Ascending aorta (tissue), 2 donors: ENCODE measurements at places on chromosomes 1 and 21.

DNA sequence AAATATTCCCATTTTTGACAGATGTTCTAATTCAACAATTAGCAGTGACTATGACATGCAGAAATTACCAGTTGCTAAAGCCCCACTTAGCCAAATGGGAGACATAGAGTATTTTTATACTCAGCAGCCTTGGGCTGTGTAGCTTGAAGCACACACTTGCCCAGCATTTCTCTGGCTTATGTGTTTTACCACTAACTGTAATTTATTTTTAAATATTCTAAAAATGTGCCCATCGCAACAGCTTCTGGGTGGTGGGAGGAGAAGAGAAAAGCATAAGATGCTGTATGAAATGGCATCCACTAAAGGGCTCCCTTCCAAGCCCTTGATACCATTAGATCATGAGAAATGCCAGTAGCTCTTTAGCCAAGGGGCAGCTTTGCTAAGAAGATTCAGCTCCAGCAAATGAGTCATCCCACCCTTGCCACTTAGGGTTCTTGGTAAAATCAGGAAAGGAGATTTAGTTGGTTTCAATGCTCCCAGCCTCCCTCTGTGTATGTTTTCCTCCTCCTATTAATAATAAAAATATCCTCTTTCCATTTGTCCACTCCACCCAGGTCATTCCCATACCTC lies 462.7 kb upstream of the DEPDC1 start:
- no peak for DNase-seq

DNA sequence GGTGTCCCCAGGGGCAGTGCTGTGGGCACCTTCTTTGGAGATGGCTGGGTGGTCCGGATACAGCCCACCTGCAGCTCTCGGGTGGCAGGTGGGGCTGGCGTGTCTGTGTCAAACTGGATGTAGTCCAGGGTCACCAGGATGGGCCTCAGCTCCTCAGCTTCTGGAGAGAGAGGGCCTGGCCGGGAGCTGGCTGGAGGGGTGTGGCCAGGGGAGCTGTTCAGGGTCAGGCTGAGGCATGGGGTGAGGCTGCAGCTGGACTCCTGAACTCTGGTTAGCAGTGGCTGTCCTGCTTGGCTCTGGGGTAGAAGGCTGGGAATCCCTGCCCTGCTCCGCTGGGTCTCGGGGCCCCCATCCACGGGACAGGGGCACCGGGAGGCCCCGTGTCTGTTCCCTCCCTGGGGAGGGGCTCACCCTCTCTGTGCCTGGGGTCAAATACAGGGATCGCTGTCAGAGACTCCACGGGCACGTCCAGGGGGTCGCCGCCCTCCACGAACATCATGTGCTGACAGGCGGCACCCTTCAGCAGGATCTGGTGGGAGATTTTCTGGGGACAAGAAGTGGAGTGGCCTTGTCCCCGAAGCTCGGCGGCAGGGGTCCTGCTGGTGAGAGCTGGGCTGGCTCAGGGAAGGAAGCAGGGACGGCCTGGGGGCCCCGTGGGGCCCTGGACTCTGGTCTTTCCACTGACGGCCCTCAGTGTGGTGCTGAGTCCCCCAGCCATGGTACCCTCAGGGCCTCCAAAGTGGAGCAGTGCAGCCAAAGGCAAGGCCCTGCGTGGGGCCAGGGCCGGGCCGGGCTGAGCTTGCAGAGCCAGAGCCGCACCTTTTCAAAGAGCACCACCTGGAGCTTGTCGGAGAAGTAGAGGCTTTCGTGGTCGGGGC lies 4.1 kb upstream of the TMEM52 start:
- DNase-seq: no peak

GRCh38 chr1:94937820-94938219 lies 10.9 kb upstream of the CNN3 start:
- DNase-seq: no peak

GRCh38 chr21:25025596-25025995 lies 581.7 kb downstream of the MRPL39 start:
- DNase-seq: no peak

DNA sequence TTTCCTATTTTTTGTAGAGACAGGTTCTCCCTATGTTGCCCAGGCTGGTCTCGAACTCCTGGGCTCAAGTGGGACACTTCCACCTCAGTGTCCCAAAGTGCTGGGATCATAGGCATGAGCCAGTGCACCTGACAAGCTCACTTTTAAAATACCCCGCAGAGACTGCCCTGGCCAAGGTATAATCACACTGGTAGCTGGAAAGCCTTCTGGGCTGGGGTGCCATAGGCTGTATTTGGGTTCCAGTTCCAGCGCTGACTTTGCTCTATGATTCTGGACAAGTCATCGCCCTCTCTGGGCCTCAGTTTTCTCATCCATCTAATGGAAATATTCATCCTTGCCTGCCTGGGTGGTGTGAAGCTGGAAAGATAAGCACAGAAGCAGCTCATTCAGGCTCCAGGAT lies 10.4 kb downstream of the LDLRAD1 start:
- DNase-seq: no peak

DNA sequence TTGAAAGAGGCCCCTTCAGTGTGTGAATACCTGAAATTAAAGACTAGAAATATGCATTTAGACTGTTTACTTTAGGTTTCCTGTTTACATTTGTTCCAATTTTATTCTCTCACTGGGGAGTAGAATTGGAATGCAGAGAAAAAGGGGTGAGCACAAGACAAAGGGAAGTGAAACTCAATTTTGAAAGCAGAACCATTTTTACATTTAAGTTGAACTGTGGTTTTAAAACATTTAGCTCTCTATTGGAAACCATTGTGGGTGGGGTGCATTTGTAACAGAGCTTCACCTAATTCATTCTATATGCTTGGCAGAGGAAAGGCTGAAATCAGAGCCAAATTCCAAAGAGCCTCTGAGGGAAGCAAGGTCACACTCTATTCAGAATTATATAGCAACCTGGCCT lies 235.3 kb upstream of the C1orf105 start:
- DNase-seq: no peak

DNA sequence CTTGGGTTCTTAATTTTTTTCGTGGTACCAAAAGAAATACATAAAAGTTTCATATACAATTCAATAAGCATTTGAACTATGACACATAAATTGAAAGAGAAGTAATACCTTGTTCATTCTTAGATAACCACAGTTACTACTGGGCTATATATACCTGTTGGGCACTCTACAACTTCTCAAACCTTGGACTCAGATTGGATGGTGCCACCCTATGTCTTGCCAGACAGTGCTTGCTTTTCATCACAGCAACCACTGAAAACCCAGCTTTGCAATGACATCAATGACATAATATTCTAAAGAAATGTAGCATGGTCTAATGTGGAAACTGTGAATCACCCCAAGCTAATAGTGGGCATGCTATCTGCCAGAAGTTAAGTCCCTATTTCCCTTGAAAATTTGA lies 62.8 kb upstream of the DPH5 start:
- DNase-seq: no peak

GRCh38 chr21:37082856-37083528 lies 9.9 kb downstream of the TTC3 start:
- DNase-seq: no peak

GRCh38 chr1:26259578-26259977 lies 20.3 kb upstream of the SH3BGRL3 start:
- DNase-seq: no peak

DNA sequence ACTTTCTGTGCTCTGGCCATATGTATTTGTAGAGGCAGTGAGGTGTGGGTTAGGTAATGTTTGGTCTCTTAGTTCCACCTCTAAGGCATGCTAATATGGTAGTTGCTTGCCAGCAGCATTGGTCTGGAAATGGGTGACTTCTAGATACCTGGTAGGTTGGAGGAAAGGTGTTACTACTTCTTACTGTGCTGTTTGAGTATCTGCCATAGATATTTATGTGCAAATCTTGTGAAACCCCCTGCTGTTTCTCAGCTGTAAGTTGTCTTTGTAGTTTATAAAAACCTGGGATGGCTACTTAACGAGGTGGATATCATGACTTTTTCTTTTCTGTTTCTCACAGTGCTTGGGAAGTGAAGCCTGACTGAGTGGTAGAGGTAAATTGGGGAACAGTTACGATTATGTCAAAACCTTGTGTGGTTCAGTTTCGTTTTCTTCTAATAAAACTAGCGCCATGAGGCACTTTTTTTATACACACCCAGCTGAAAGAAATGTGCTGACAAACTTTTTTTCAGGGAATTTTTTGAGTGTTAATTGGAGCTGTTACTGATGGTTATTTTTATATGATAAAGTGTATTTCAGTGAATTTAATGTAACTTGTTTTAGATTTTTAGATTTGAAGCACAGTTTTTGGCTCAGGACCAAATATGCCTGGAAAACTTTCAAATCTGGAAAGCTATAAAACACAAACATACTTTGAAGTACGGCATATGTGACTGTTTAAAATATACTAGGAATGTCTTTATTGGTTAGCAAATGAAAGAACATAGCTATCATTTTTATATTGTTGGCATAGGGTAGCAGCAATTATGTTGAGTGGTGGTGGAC lies 42.1 kb downstream of the CAMSAP2 start:
- DNase-seq: no peak

- DNase-seq: no peak
Measured at GRCh38 chr1:198272492-198272891, 115.7 kb downstream of the NEK7 start.

DNA sequence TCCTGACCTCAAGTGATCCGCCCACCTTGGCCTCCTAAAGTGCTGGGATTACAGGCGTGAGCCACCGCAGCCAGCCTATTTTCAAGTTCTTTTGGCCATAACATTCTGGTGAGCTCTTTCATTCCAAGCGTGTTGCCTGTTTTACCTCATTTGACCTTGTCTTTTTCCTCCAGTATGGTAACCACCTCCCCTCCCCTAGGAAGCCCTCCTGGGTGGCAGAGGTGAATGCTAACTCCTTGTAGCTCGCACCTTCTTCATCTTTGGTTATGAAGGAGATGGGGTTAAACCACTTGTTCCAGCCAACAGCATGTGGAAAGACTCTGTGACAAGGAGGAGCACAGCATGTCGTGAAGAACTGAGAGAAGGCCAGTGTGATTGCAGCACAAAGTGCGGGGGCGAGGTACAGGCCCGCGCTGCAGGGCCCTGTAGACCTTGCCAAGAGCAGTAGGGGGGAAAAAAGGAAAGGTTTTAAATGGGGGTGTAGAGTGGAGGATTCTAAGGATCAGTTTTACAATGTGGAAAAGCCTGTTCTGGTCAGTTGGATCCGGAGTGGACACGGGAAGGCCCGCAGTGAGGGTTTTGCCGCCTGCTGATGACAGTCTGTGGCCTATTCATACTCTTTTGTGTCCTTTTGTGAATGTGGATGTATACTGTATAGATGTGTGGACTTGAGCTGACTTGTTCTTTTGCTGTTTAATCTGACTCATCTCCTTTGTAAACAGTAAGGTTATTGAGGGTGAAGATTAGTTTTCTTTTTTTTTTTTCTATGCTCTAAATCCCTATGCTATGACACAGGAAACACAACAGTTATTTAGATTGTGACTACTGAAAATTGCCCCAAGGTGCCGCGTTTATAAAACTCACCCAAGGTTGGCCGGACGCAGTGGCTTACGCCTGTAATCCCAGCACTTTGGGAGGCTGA lies 7.5 kb upstream of the ZNF436 start:
- no peak for DNase-seq

DNA sequence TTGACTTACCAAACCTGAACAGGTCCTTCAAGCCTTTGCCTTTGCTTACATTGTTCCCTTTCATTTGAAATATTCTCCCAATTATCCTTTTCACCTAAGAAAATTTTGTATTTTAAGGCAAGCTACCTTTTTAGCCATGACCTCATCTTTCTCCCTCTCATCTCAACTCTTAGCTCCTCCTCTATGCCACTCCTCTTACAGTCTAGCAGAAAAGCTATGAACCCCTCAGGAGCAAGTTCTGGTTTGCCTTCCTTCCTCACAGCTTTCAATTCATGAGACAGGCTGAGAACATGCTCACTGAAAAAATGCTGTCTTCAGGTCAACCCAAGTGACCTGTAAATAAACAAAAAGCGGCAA lies 8.3 kb upstream of the MUTYH start:
- no peak for DNase-seq

DNA sequence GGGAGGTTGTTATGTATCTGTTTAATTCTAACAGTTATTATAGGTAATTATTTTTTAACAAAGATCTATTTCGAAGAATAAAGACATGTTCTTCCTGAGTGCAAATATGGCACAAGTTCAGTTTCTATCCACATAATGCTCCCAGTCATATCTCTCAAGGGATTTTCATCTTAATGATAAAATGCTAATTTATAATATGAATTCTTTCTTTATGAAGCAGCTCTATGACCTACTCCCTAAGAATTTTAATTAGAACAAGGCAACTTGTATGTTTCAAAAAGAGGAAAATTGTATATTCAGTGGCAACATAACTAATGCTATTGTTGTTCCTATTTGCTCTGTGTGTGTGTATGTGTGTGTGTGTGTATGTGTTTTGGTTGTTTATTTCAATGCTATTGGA lies 1222.1 kb upstream of the NCAM2 start:
- DNase-seq: no peak

GRCh38 chr1:174032671-174033222 lies 10.6 kb upstream of the RC3H1 start:
- no peak for DNase-seq

DNA sequence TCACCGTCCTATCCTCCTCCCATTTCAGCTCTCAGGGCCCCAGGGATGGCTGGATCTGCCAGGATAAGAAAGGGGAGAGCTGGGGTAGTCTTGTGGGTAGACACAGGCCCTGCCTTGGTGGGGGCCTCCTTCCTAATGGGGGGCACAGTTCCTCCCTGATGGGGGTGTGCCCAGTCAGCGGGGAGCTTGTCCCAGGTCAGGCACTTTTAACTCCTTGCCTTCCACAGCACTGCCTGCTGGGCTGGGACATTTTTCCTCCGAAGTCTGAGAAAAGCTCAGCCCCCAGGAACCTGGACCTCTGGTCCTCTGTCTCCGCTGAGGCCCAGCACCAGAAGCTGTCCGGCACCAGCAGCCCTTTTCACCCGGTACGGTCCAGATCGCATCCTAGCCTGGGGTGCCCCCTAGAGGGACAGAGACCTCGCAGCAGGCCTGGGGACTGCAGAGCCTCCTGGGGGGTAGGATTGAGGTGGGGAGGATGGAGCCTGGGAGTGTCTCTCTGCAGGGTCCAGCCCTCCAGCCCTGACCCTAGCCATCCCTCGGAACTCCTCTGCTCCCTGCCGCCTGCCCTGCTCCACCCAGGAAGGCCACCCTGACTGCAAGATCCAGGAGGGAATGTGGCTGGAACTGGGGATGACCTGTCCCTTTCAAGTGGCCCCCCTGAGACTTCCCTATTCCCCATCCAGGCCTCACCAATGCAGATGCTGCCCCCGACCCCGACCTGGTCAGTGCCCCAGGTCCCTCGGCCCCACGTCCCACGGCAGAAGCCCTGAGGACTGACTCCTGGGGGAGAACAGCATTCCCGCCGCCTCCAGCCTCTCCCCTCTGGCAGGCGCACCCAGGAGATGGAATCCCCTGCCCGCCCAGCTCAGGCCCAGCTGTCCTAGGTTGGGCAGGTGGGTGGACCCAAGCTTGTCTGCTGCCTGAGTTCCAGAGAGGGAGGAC lies 12.0 kb downstream of the MIIP start:
- no peak for DNase-seq

DNA sequence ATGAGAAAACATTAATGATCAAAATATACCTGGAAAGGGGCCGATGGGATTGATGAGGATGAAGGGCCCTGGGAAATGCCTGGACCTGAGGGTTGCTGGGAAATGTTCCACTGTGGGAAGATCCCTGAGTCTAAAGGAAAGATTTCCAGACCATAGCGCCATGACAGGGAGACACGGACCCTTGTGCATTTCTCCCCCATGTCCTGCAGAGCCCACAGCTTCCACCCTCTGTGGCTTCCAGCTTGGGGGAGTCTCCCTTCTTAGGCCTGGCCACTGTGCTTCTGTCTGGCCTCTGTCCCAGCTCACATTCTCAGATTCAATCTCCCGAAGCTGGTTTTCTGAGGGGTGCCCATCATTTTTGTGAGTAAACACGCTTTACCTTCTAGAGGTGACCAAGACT lies 1.0 kb upstream of the PRAMEF12 start:
- no peak for DNase-seq

- DNase-seq: no peak
Measured at GRCh38 chr1:59574085-59574484, 240.7 kb upstream of the HOOK1 start.
